ENCODE measurements at places on chromosomes 7 and 10. TPM values are rescaled to one million over a fixed set of nuclear protein-coding genes. Genes with fewer than 3 reads are reported as not detected.

- peak; percentile 83 for DNase-seq
Measured at GRCh38 chr7:2116989-2117591, 115.7 kb downstream of the MAD1L1 start.

DNA sequence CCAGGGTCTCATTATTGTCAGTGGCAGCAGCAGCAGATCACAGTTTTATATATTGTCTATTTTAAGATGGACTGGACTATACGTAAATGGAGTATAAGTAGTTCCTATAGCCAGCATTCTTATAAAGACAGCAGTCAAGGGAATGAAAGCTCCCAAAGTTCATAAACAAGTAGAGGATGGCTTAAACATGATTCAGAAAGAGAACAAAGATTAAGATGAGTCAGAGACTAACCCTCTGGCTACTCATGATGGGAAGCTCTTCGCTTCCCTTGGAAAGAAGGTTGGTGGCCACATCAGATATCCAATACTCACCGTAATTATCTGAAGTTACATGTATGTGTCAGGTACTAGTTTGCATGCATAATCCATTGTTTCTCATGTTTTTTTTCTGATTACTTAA is 277.0 kb downstream of the INHBA start:
- no peak for DNase-seq

GRCh38 chr7:69219381-69219780 is 378.9 kb upstream of the AUTS2 start:
- DNase-seq, result no peak

DNA sequence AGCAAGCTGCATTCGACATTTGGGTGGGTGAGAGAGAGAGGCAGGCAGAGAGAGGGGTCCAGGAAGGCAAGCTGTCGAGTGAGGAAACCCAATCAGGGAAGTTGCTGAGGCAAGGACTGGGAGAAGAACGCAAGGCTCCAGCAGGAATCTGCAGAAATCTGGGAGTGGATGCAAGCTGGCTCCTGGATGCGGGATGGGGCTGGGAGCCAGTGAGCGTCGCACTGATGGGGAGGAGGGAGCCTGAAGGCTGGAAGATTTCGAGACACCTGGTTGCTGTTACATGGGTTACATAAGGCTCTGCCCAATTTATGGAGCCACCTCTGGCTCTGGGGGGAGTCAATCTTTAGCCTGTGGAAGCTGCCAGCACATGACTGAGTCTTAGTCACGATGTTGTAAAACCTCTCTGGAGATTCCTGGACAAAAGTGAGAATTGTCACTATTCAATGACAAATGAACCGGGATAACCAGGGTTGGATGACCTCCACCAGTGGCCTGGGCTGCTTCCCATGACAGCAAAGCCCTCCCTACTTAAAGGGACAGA is 51.1 kb upstream of the ADRB1 start:
- no peak for DNase-seq

- DNase-seq, result no peak
Measured at GRCh38 chr10:93062514-93063143, 2.0 kb downstream of the CYP26C1 start.

DNA sequence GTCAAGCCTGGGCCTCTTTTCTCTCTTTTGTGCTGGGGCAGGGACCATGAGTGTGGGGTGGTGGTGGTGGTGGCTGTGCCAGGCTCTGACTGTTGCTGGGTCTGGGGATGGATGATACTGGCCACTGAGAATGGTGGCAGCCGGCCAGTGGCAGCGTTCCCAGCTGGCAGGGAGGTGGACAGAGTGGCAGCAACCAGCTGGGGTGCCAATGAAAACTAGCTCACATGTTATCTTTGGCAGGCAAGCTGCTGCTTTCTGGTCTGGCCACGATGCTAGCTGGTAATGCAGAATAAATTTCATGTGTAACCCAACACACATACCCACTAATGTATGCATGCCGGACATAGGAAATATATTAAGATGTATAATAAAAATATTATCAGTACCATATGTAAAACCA is 95.0 kb upstream of the SLC26A5 start:
- DNase-seq, result peak; percentile 72

GRCh38 chr10:124592736-124593430 is 131.3 kb downstream of the LHPP start:
- peak; percentile 9 for DNase-seq

DNA sequence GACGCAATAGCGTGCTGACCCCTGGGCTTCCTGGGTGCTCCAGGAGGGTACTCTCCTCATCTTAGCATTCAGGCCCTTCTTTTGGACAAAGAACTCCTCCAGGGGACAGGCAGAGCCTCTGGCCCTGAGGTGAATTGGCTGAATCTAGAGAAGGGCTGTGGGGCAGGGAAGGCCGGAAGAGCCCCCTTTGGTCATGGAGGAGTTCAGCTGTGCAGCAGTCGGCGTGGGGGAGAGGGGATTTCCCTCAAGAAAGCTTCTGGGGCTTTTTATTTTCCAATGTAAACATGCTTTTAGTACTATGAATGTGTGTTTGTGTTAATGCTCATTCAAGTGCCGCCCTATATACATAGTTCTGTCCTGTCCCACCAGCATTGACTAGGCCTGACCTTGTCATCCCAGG is 38.8 kb downstream of the FIGNL1 start:
- DNase-seq, result no peak

DNA sequence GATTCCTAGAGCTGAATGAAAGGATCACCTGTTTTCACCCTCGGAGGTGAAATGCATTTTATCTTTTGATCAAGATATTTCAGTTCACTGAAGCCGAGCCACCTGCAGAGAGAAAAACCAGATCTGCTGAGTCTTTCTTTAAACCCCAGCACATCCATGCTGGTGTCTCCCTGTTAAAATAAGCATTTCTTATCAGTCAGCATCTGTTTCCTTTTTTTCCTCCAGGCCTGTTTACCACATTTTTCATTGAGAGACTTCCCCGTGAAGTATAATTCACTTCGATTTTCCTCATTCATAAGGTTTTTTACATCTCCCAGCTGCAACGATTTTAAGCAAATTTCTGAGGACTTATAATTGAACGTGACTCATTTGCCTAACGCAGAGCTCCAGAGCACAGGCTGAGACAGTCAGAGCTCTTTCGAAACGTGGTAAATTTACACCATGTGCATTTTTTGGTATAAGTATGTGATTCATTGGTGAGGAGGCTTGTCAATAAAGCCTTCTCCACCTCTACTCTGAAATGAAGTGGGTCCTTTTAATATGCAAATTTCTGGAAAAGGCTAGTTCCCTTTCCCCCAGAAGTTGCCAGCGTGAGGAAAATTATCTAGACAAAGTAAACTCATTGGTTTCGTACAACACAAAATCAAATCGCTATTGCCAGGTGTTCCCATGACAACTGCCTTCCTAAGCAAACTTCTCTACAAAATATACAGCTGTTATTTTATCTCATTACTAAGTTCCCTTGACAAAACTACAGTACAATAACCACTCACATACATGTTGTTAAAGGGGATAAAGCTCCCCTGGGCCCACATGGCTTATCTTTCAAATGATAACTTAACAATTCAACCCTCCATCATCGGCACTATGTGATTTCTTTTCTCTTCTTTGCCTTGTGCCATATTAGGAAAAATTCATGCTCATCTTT is 374.8 kb upstream of the AKR1E2 start:
- DNase-seq, result no peak

DNA sequence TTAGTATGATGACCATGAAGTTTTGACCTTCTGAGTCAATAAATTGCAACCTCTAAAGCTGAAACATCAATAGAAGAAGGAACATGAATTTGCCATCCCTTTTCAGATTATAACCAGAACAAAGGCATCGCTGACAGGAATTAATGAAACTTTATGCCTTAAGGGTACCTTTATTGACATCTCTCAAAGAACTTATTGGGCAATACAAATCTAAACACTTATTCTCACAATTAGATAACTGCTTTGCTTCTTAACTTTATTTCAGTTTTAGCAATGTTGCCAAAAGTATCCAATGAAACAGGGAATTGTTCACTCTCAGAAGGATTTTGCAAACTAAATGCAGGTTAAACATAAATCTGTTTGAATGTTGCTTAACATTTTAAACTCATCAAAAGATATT is 116.0 kb downstream of the ELAPOR2 start:
- DNase-seq, result no peak

- DNase-seq, result no peak
Measured at GRCh38 chr10:12287772-12288171, 61.6 kb upstream of the CAMK1D start.

DNA sequence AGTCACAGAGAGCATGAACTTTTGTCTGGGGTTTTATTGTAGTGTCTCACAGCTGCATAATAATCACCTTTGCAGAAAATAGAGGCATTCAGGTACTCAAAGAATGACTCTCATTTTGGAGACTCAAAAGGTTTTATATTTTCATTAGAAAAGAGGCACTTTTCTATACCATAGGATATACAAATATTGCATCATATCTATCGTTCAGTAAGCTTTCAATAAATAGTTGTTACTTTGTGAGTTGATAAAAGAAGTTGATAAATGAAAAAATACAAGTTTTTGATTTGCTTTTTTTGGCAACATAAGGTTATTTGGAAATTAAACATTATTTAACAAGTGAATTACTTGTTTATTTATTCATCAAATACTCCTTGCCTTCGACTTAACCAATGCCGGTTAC is 279.9 kb downstream of the ARL4A start:
- no peak for DNase-seq

DNA sequence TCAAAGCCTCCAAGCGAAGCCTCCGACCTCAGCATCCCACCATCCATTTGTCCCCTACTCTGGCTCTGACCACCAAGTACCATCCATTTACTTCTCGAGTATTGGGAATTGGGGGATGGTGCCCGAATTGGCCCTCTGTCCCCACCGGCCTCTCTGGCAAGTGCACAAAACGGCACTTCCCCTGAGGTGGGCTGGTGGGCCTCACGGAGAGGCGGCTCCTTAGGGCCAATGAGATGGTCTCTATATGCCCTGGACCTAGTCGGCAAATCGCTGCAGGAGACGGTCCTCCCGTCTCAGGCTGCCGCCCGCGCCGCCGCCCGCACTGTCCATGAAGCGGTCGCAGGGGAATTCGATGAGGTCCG is 2.8 kb downstream of the TRIL start:
- DNase-seq, result no peak

- no peak for DNase-seq
Measured at GRCh38 chr7:79308192-79308591, 145.3 kb downstream of the MAGI2 start.

- no peak for DNase-seq
Measured at GRCh38 chr10:123149162-123149567, 1.2 kb downstream of the HMX2 start.

- DNase-seq, result no peak
Measured at GRCh38 chr10:46268076-46268881, 18.5 kb upstream of the ANTXRL start.

- DNase-seq, result no peak
Measured at GRCh38 chr7:130418306-130418705, 22.5 kb downstream of the CEP41 start.

GRCh38 chr10:35097510-35097909 is 7.4 kb upstream of the CUL2 start:
- no peak for DNase-seq

IFRD1 gene
- total RNA-seq, result 17.8 TPM

FGFR2 gene
- total RNA-seq, result 0.70 TPM

UPF2 gene
- total RNA-seq, result 20.7 TPM

SUN3 gene
- not detected for total RNA-seq
